ENCODE measurements at places on chromosomes 6 and 20.

DNA sequence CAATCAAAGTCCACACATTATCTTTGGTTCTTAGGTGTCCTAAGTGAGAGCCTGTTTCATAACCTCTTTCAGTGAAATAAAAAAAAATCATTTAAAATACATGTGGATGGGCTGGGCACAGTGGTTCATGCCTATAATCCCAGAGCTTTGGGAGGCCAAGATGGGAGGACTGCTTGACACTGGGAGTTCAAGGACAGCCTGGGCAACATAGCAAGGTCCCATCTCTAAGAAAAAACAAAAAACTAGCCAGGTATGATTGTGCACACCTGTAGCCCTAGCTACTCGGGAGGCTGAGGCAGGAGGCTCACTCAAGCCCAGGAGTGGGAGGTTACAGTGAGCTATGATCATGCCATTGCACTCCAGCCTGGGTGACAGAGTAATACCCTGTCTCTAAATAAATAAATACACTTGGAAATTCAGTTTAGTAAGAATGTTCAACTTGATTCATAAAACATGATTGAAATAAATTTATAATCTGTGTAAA, 3.6 kb downstream of the MPC1 start:
- DNase-seq = no peak

DNA sequence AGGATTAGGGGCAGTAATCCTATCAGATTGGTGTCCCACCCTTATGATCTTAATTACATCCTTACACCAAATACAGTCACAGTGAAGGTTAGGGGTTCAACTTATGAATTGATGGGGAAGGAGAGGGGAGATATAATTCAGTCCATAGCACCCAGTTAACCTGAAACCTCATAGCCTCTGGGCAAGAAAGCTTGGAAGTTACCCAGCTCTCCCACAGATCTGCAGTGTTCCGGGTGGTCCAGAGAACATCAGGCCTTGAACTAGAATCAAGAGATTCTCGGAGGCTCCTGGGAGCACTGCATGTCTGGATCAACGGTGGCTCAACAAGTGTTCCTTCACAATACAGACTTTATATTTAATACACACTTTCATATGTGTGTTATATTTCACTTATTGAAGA, 392.6 kb upstream of the MARCKS start:
- DNase-seq = no peak

DNA sequence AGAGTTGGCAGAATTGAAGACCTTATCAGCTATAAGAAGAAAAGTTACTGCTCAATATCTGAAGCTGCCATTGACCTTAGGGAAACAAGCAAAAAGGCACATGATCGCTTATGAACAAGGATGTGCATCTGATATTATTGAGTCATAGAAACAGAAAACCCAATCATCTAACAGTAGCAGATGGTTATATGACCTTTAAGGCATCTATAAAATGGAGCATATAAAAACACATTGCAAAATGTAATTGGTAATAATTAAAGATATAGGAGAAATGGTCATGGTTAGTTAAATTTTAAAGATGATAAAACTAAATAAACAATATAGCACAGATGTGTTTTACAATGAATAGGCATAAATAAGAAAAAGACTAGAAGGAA, 260.1 kb upstream of the TAB2 start:
- no peak for DNase-seq

- no peak for DNase-seq
Measured at GRCh38 chr6:45644720-45645119, 267.0 kb upstream of the SUPT3H start.

- no peak for DNase-seq
Measured at GRCh38 chr6:81834141-81834681, 81.7 kb upstream of the TENT5A start.

GRCh38 chr6:105819745-105820144, 266.4 kb upstream of the PRDM1 start:
- DNase-seq = no peak

- peak; percentile 39 for DNase-seq
Measured at GRCh38 chr20:50191065-50191543, 474 bp downstream of the CEBPB start.

DNA sequence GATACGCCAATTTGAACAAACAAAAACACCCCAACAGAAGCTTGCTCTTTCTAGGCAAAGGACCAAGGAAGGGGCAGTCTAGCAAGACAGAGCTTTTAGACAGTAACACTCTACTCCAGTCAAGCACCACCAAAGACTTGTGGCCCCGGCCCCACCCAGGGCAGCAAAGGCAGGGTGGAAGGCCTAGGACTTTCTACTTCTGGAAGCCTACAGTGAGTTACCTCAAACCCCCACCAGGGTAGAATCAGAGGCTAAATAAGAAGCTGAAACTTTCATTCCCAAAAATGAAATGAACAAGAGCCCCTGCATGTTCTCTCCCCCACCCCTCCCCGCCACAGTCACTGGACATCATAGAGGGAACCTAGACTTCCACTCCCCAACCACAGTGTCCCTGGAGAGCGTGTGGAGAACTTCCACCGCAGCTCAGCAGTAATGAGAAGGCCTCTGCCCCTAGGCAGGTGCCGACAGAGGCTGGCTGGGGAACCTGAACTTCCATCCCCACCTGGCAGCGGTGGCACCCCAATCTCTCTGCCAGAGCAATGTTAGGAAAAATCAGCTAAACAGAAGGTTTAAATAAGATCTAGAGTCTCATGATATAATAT, 40.0 kb downstream of the KATNA1 start:
- DNase-seq = no peak

DNA sequence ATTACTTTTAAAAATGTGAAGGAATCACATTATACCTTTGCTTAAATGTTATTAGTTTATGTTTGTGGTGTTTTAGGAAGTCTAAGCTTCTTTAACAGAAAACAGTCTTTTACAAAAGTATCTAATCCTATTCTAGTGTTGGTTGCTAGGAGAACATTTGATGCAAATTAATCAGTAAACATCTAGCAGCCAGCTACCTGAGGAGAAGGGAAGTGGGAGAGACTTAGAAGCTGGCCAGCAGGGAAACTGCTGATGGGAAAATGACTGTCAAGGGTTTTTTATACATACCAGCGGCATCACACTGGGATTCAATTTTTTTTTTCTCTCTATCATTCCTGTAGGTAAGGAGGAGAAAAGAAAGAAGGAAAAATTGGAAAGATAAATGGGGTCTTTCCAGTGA, 686.0 kb upstream of the MMS22L start:
- no peak for DNase-seq

- no peak for DNase-seq
Measured at GRCh38 chr6:41043151-41043550, 884 bp downstream of the TSPO2 start.

- DNase-seq = no peak
Measured at GRCh38 chr6:25360621-25361020, 81.4 kb downstream of the CARMIL1 start.

- no peak for DNase-seq
Measured at GRCh38 chr20:58438970-58439808, 50.2 kb downstream of the VAPB start.

DNA sequence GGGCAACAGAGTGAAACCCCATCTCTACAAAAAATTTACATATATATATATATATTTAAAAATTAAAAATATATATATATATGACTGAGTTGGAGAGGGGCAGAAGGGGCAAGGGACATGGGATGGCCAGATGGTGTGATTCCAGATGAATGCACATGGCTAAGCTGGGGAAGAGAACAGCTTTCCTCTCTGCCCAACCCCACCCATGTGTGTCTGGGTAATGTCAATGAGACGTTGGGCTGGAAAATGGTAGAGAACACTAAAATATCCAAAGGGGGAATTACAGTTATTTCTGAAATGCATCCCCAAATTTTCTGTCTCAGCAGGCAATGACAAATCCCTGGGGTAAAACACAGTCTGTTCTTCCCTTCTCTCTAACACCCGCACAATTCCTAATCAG, 31.2 kb upstream of the CCND3 start:
- DNase-seq = no peak

GRCh38 chr6:20403766-20404640, 2.3 kb downstream of the E2F3 start:
- DNase-seq = peak; percentile 77

DNA sequence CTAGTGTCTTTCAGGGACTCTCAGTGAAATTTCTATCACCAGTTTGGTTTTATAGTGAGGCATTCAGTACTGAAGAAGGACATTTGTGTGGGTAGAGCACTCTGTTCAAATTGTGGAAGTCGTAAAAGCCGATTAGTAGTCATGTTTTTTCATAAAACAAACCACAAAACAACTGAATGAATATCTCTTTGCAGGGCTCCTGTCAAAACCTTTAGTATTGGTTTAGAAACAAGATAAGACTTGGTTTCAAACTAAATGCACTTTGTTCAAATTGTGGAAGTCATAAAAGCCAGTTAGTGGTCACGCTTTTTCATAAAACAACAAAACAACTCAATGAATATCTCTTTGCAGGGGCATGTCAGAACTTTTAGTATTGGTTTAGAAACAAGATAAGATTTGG, 23.8 kb downstream of the ADGRF4 start:
- DNase-seq = no peak

DNA sequence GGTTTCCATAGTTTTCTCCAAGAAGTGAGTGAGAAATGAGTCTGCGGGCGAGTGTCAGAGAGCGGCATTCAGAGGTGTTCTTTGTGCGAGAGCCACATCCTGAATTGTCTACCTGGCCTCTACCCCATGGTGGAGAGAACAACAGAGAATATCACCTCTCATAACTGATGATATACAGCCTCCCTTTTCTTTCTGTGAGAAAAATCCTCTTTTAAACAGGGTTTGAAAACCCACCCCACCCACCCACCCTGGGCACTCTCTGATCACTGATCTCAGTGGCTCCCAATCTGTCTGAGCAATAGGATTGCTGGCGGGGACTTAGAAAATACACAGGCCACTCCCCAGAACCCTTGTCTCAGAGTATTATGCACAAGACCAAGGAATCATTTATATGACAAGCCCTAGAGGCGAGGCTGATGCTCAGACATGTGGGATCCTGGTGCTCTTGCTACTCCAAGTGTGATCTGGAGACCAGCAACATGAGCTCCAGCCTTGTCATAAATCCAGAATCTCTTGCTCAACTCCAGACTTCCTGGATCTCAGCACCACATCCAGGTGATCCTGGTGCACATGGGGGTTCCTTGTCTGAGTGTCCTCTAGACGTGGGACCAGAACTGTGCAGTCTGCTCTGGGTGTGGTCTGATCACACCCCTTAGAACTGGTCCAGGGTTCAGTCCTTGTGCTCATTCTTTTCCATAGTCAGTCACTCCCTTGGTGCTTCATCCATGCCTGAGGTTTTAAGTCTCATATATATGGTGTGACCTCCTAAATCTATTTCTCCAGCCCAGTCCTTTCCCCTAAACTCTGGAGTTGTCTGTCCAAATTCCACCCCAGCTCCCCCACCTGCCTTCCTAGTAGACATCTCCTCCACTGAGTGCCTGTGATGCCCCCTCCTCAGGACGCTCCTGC, 5.3 kb downstream of the HLA-B start:
- DNase-seq = no peak

DNA sequence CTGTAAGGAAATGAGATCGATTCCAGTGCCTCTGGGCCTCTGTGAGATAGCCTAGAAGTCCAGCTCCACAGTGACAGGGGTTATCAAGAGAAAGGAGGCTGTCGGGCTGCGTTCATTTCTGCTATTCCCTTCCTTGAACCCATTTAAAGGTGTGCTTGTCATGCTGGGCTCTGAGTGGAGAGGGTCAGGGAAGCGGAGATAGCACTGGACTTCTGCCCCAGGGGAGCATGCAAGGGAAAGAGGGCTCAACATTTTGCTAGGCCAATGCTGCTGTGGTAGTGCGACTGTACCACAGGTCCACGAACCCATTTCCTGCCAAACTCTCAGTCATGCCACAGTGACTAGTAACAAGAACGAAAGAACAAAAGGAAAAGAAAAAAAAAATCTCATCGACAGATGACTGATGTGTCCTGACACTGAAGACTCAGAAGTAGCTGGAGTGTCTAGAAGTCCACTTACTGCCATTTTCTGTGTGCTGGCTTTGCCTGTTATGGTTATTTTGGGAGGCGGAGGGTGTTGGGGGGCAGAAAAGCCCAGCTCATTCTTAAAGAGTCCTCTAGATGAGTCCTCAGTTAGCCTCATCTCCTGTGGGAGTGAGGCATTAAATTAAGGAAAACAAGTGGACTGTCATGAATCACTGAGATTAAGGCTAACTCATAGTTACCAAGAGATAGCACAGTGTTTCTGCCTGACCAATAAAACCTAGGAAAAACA, 8.1 kb downstream of the NEDD9 start:
- no peak for DNase-seq

DNA sequence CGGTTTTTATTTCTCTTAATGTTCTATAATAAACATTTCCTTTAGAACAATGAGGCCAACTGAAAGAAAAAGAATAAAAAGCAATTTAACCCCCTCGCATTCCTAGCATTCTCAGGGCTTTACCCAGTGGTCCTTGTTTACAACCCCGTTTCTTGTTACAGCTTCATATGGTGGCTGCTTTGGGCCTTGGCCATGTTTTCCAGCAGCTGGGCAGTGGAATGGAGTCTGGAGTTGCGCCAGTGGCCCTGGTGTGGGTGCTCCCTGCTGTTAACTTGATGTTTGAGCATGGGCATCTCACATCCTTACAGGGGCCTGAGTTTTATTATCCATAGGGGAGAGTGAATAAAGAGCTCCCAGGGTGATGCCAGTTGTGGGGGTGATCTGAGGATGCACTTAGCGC, 18.8 kb downstream of the EFCAB8 start:
- DNase-seq = no peak

GRCh38 chr6:70423189-70424134, 10.2 kb downstream of the FAM135A start:
- DNase-seq = no peak

Measured in stimulated activated CD8-positive, alpha-beta memory T cell treated with anti-CD3 and anti-CD28 coated beads, Interleukin-7, amount 100 ng/mL, for 48 hours (primary cell).